GM13976 (cell line): ENCODE measurements at places on chromosomes 5 and 9.

DNA sequence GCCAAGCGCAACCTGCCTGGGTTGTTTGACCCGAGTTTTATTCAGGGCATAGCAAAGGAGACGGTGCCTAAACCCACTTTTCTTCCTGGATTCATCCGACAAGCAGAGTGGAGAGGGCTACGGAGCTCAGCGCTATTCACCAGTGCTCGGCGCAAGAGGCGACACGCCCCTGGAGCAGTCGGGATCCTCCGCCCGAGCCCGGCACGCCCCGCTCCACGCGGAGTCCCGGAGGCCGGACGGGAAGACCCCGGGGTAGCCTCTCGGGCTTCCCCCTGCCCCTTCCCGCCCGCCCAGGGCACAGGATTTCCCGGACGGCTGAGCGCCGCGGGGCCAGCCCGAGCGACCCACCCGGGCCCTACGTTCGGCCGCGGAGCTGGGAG is 427 bp downstream of the SERINC5 start:
- no peak for DNase-seq

DNA sequence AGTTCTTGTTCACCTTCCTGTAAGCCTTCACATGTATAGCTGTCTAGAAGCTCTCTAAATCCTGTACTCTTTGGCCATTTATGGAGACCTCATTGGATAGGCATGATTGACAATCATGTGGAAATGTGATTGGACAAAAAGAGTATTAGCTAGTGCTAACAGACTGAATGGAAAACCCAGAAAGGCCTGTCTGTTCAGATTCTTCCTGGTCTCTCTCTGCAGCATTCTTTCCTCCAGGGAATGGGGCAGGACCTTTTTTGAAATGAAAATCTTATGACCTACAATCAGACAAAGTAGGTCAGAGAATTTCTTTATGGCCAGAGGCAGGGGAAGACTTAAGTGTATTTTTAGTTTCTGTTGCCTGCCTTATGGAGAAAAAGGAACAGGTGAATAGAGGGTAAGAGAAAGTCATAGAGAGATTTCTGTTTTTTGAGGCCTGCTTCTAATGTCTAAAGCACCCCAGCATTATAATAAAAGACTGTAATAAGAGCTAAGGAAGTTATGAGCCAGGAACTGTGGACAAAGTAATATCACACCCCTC is 152.4 kb upstream of the CCDC152 start:
- DNase-seq, result no peak

DNA sequence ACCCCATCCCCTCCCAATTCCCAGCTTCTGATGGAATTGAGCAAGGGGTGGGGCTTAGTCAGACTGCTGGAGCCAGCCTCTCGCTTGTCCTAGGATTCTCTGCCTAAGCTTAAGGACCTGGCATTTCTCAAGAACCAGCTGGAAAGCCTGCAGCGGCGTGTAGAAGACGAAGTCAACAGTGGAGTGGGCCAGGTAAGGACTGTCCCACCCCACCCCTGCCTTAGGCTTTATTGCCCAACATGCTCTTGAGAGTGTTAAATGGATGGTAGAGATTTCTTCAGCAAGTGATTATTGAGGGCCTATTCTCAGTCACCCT is 1.1 kb downstream of the SLC35A4 start:
- no peak for DNase-seq

GRCh38 chr9:134340475-134341160 is 14.4 kb downstream of the RXRA start:
- no peak for DNase-seq

- peak; percentile 47 for DNase-seq
Measured at GRCh38 chr9:136773386-136774044, 9.2 kb upstream of the LCN15 start.

- no peak for DNase-seq
Measured at GRCh38 chr5:36366883-36367282, 65.2 kb upstream of the RANBP3L start.

- no peak for DNase-seq
Measured at GRCh38 chr5:121748686-121749085, 103.0 kb upstream of the FTMT start.

DNA sequence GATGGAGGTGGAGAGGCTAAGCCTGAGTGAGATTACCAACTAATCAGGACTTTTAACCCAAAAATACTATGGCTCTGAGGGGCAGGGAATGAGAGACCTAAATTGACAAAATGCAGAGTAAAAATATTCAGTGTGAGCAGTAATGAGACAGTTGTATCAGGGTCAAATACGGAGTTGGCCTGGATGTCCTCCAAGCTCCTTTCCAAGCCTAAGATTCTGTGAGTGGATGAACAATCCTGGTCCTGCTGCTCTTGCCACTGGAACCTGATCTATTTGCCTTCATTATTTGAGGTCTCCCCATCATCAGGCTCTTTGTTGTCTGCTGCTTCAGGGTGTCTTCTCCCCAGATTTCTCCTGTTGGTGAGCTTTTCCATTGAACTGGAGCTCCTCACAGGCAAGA is 1.1 kb downstream of the PDCD1LG2 start:
- no peak for DNase-seq

DNA sequence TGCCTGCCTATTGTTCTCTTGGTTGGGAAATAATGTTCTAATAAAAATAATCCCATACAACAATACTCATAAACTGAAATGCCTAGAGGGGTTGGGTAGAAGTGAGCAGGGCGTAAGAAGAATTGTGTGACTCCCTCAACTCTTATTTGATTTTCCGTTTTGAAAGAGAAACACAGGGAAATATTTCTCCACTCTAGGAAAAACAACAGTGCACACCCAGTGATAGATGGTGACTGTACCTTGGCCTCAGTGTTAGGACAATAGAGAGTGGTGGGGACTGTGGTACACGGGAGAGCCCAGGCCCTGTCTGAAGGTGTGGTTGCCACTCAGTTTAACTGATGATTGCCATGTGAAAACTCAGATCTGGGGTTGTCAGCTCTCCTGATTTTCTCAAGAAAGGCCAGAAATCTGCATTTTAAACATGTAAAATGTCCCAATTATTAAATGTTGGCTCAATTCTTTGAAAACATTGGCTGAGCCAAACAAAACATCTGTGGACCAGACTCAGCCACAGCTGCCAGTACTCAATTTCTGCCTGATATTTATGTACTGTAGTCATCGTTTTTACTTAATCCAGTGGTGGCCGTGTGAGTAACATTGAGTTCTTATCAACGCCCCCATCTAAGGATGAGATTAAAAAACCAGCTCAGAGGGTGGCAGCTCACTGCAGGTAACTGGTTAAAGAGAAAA is 103.8 kb upstream of the ZNF618 start:
- no peak for DNase-seq

GRCh38 chr9:135308821-135309762 is 170.5 kb upstream of the PPP1R26 start:
- DNase-seq, result no peak

DNA sequence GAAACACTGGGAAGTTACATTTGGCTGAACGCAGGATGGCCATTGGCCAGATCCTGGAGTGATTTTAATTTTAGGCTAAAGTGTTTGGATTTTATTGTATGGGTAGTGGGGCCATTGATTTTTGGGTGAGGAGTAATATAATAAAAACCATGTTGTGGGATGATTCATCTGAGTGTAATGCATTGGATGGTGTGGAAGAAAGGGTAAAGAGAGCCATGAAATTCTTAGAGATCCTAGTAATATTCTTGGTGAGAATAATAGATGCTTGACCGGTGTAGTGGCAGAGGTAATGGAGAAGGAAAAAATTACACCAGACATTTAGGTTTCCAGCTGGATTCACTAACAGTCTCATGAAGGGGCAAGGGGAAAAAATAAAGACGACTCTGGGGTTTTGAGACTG is 158.1 kb downstream of the NPR3 start:
- no peak for DNase-seq

- no peak for DNase-seq
Measured at GRCh38 chr5:177578316-177578715, 13.7 kb upstream of the TMED9 start.

- no peak for DNase-seq
Measured at GRCh38 chr9:123406016-123406415, 50.0 kb downstream of the CRB2 start.

DNA sequence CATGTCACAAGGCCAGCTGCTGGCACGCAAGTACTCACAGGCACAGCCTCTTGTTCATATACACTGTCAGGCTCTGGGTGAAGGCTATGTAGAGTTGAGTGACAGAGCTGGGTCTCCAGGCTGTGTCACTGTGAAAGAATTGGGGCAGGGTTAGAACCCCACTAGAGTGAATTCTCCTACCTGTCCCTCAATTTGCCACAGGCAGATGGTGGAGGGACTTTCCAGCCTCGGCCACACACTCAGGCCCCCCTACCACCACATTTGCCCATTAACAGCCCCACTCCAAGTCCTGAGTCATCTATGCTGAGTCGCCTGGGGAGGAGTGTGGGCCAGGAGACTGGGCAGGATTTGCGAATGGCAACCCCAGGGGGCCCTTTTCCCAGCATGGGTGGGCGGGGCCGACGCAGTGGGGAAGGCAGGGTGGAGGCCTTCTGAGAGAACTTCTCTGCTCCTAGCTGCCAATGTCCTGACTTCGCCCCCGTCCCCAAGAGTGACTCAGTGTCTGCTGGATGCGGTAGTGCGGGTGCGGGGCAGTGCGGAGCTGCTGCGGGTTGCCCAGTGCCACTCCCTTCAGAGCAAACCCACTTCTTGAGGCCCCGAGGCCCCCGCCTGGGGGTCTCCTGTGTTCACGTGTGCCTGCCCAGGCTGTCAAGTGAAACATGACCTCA is 50.3 kb upstream of the PSD2 start:
- DNase-seq, result no peak

GRCh38 chr9:126375386-126375785 is 48.8 kb downstream of the MVB12B start:
- DNase-seq, result no peak

DNA sequence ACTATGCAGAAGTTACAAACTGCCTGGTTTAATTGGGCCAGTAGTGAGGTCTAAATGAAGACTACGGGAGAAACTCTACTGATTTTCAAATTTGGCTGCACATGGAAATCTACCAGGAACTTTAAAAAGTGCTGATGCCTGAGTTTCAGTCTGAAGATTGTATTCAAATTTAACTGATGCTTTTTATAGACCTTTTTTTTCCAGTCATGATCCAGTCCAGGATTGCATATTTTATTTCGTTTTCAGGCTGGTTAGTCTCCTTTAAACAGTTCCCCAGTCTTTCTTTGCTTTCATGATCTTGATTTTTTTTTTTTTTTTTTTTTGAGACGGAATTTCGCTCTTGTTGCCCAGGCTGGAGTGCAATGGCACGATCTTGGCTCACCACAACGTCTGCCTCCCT is 23.7 kb upstream of the SPZ1 start:
- DNase-seq, result no peak

DNA sequence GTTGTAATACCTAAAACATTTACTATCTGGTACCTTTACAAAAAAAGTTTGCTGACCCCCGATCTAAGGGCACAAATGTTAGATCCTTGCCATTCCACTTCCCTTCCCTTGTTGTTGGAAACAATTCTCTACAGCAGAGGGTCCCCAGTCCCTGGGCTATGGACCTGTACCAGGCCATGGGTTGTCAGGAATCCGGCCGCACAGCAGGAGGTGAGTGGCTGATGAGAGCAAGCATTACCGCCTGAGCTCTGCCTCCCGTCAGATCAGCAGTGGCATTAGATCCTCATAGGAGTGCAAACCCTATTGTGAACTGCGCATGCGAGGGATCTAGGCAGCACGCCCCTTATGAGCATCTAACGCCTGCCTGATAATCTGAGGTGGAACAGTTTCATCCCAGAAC is 248.5 kb downstream of the AP3B1 start:
- DNase-seq, result no peak

GRCh38 chr9:18694959-18695668 is 221.2 kb downstream of the ADAMTSL1 start:
- no peak for DNase-seq

DNA sequence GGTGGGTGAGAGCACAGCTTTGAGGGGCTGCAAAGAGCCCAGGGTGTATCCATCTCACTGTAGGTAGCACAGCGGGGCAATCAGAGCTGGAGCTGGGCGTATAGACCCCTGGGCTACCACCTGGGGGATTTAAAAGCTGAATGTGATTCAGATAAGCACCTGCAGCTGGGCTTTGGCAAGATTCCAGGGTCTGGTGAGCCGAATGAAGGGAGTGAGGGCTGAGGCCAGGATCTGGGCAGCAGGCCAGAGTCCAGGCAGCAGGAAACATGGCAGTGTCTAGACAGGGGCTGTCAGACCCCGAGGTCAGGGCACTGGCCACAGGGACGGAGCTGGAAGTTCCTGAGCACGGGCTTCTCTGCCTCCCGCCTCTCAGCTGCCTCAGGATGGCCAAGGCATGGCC is 8.7 kb downstream of the ASS1 start:
- no peak for DNase-seq

GRCh38 chr5:68225911-68226545 is 10.5 kb downstream of the PIK3R1 start:
- DNase-seq, result no peak

DNA sequence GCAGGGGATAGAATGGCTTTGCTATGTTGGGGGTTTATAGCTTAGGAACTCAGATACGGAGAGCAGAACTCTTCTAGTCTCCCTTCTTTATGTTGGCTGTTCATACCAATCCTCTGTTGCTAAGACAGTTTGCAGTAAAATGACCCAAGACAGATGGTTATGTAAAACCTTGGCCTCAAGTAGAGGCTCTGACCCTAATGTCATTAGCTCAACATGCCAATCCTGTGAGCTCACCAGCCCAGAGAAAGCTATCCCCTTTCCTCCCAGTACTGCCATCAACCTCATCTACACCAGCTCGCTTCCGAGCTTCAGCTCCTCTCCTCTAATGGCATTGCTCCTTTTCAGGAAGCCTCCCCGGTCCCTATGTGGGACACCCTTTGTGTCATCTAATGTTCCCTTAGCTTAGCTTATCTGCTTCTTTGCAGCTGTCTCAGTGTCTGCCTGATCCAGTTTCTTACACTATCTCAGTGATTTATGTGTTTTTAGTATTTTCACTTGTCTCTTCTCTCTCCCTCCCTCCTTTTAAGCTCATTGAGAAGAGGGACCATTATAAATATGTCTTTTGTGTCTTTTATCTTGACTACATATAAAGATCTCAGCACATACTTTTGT is 281.3 kb upstream of the CLINT1 start:
- no peak for DNase-seq

DNA sequence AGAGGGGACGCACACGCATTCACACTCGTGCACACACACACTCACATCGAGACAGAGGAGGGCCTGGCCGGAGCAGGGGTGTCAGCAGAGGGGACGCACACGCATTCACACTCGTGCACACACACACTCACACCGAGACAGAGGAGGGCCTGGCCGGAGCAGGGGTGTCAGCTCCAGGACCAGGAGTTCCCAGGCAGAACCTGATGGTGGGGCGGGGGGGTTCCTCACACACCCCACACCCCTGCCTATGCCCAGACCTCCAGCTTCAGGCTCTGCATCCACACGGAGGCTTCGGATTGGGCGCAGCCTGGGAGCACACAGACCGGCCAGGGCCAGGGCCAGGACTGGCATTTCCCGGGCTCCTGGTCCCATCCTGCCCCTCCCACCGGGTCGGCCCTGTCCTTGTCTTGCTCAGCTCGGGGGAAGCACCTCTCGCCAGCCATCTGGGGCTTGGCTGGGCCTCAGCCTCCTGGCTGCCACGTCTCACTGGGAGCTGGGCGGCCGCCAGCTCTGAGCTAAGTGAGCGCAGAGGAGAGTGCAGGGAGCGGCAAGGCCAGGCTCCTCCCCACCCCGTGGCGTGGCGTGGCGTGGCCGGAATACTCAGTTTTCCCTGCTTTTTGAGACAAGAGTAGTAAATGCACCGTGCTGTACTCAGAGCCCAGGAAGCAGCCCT is 31.3 kb downstream of the ADAMTS2 start:
- DNase-seq, result no peak
